ENCODE measurements at places on chromosomes 4 and X.

DNA sequence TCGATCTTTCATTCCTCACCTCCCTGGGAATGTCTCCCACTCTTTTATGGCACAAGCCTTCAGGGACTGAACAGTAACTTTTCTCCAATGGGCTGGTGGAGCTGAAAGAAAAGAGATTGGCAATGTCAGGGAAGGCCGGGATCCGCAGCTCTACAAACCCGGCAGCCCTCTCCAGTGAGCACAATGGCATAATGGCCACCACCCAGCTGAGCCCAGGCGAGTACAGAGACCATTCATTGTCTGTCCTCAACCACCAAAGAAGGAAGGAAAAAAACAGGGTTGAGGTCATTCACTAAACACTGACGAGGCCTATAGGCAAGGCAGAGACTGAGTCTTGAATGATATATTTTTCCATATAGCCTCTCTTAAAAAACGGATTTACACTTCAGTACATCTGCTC lies 3.6 kb downstream of the GEMIN8 start:
- peak; percentile 58 for DNase-seq

- DNase-seq: no peak
Observed at GRCh38 chrX:136529795-136530194, 2.2 kb upstream of the VGLL1 start.

GRCh38 chr4:86050496-86050895 lies 309.4 kb downstream of the MAPK10 start:
- DNase-seq: no peak

DNA sequence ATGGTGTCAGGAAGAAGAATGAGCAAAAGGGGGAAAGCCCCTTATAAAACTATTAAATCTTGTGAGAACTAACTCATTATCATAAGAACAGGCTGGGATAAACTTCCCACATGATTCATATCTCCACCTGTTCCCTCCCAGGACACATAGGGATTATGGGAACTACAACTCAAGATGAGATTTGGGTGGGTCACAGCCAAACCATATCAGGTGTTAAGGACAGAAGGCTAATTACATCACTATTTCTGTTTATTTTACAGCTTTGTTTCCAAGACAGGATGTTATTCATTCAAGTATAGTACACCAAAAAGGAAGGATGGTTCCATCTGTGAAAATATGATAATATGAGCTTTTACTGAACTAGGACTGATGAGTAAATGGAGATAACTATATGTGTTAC lies 63.7 kb upstream of the ARSJ start:
- no peak for DNase-seq

DNA sequence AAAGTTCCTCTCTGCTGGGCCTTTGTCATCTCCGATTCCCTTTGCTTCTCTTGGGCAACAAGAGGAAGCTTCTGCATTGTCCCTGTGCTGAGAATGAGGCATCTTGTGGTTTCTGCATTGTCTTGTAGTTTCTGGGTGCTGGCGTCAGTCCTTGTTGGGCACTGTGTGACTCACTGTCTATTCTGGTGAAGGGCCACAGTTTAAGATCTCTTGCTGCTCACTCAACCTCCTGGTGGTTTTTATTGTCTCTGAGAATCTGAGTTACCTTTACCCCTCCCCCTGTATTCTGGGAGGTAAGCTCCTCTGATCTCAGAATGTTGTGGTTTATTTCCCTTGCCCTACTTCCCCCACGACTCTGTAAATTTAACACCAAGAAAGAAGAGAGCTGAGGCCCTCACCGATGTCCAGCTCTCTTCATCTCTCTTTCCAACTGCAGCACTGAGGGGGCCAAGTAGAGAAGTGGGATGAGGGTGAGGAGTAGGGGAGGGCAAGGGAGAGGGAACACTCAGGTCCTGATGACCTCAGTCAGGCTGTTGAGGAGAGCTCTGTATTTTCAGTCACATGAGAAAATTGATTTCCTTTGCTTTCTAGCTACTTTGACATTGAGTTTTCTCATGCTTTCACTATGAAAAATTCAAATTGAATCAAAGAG lies 441.6 kb upstream of the PITX2 start:
- DNase-seq: no peak
